ENCODE measurements at places on chromosomes 3 and 15.

DNA sequence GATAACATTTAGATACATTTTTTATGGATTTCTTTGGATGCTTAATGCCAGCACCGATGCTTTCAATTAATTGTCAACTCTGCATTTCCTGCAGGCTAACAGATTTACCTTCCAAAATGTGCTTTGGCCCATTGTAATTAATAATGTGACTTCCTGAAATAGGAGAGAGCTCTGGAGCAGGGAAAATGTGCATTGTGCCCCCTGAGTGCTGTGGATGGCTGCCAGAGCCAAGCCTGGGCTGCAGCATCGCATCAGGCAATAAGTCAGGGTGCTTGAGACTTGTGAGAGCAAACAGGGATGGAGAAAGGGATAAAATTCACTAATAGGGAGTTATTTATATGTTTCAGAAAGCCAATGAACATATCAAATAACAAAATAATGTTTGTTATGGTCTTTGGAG, 133.8 kb downstream of the MOBP start:
- DNase-seq = no peak

GRCh38 chr3:135762188-135762856, 203.2 kb upstream of the PPP2R3A start:
- no peak for DNase-seq

- DNase-seq = peak; percentile 1
Observed at GRCh38 chr3:96755519-96755918, 58.9 kb upstream of the EPHA6 start.

DNA sequence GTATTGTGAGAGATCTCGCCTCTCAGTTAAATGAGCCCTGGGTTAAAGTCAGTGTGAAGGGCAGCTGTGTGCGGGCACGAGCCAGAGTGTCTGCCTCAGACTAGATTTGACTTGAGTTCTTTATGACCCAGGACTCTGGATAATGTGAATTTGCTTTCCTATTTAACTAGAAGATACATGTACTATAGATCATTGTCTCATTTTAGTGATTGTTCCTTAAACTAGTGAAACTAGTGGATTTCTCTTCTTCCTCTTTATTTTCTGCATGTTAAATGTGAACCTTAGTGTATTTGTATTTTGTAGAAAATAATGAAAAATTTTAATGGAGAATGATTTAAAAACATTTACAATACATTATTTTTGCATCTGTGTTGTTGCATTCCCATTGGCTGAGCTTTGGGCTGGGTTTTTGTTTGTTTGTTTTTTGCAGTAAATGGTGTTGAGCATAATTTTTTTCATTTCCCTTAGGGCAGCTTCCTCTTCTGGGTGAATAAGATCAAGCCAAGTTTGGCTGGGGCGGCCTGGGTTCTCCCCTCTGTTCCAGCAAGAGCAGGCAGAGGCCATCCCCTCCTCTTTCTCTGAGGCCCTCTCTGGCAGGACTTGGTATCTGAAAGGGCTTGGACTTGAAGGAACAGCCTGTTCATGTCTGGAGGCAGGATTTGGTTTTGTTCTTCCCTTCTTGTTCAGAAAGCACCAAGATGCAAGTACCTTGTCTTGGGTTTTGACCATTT, 15.0 kb downstream of the GCSAM start:
- DNase-seq = no peak

DNA sequence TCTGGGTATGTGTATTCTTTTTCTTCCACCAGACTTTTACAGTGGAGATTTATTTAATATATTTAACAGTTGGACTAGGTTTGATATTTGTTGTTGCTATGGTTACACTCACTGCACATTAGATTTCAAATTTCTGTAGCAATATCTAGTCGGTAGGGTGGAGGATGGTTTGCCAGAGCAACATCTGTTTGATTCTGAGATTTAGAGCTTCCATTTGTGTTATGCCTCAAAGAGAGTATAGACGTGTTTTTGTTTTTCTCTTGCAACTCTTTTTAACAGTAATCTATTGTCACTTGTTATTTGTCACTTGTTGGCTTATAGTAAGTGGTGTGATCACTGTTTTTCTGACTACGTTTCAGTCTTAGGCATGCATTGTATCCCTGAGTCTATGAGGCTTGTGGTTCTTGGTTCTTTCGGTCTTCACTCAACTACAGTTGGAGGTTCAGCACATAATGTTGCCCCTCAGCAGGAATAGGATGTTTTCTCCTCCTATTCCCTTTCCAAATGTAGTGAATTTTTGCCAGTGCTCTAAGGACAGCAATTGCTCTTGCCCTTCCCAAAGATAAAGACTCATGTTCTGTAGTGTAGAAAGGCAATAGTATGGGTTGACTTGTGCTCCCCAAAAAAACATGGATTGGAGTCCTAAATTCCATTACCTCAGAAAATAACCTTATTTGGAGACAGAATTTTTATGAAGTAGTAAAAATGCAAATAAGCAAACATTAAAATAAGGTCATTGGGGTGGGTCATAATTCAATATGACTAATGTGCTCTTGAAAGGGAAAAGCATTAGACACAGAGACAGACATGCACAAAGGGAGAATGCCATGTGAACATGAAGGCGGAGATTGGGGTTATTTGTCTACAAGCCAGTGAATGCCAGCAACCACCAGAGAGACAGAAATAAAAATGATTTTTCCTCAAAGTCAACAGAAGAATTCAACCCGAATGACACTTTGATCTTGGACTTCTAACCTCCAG, 692.1 kb downstream of the DIPK2A start:
- DNase-seq = no peak

DNA sequence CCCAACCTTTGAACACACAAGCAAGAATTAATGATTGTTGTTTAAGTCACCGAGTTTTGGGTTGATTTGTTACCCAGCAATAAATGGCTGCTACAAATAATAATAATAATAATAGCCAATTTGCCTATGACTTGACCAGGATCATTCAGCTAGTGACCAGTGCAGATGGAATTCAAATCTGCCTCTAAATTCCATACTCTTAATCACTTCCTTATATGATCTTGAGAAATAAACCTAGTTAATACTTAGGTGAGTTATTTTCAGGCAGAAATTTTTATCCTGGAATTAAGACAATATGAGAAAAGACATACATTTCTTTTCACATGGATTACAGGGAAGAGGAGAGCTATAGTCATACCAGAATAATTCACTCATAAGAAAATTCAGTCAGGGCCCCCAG, 116.0 kb upstream of the GALNT15 start:
- peak; percentile 39 for DNase-seq

All from bronchial epithelial cell (primary cell).